ENCODE measurements at places on chromosomes 5 and 9.

GRCh38 chr9:33190021-33190705, 23.0 kb upstream of the B4GALT1 start:
- DNase-seq, result no peak

- DNase-seq, result no peak
Observed at GRCh38 chr5:57184322-57184721, 10.5 kb downstream of the GPBP1 start.

DNA sequence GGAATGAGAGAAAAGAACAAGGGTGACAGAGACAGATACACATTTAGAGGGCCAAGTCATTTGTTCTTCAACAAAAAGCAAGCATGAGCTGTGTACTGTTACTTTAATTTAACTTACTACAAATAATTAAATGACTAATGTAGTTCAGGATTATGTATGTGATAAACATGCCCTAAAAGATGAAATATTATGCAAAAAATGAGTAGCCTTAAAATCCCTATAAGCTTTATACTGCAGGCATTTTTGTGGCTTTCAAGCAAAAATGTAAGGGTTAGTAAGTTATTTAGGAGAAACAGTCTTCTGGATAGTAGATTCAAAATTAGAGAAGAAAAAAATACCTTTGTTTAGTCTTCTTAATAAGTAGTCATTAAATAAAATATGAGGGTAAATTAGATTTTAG, 431.2 kb downstream of the CSNK1G3 start:
- DNase-seq, result no peak

DNA sequence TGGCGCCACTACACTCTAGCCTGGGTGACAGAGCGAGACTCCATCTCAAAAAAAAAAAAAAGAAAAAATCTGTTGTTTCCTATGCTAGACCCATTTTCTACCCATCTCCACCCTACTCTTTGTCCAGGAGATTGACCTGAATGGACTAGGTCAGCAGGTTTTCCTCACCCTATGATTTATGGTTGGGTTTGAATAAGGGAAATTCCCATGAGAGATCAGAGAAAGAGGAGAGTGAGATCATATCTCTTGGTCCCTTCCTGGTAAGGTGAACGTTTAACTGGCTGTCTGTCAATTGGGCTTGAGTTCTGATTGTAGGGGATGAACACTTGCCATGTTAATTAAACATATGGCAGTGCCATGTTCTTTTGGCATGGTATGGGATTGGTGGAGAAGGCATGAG, 387.4 kb downstream of the MAN2A1 start:
- DNase-seq, result no peak

GRCh38 chr5:81558188-81558587, 164.3 kb upstream of the ACOT12 start:
- DNase-seq, result no peak

GRCh38 chr9:76835571-76836283, 70.2 kb downstream of the PRUNE2 start:
- peak; percentile 22 for DNase-seq

DNA sequence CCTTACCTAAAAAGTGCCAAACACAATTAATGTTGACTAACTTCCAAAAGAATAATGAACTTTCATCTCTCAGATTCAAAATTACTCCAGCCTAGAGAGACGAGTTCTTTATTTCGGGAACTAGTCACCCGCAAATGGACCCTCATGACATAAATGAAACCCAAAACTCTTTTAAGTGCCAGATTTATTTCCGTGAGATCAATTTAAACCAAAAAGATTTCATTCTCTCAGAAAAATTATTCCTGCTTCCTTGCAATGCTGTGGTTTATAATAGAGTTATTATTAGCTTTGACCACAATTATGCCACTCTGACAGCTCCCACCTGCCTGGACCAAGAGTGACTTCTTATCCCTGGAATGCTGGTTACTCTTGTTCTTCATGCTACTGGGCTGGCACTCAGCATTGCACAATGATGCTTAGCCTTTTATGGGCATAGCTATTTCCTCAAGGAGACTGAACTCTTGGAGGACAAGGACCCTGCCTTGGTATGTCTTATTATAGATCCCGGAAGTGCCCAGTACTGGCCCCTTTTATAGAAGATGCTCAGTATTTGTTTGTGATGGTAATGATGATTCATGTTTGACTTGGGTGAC, 183.5 kb downstream of the SNX18 start:
- no peak for DNase-seq

DNA sequence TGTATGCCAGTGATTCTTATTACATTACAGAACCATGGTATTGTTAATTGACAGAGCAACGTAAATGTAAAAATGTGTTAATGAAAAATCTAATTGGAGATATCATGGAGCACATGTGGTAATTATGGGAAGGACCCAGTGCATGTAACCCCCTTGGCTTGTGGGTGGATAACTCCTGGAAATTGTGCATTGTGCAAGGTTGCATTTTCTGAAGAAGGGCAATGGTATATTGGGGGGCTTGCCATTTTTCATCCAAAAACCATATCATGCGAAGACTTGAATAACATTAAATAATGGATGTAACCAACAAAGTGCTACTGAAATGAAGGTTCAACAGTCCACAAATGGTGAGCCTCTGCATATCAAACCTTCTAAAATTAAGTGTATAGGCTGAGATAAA, 47.6 kb downstream of the BASP1 start:
- DNase-seq, result no peak

- DNase-seq, result no peak
Observed at GRCh38 chr9:6049798-6050197, 34.4 kb upstream of the RANBP6 start.

GRCh38 chr5:56359809-56360685, 126.9 kb upstream of the ANKRD55 start:
- DNase-seq, result no peak

DNA sequence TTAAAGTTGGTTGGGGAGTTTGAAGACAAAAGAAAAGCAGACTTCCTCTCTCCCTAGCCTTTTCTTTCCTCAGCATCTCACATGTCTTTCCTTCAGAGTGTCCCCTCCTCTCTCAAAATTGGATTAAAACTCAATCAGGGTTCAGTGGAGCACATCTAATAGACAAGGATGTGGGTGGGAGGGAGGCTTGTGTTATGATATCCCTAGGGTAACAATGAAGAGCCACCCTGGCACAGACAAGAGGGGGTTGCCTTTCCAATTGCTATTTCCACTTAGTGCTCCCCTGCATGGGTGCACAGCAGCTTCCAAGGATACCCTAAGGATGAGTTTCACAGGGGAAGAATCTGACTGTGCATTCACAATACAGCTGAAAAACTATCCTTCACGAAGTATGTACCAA, 585.2 kb upstream of the C9orf72 start:
- DNase-seq, result no peak

GRCh38 chr9:93028448-93029006, 30.0 kb upstream of the SUSD3 start:
- no peak for DNase-seq

DNA sequence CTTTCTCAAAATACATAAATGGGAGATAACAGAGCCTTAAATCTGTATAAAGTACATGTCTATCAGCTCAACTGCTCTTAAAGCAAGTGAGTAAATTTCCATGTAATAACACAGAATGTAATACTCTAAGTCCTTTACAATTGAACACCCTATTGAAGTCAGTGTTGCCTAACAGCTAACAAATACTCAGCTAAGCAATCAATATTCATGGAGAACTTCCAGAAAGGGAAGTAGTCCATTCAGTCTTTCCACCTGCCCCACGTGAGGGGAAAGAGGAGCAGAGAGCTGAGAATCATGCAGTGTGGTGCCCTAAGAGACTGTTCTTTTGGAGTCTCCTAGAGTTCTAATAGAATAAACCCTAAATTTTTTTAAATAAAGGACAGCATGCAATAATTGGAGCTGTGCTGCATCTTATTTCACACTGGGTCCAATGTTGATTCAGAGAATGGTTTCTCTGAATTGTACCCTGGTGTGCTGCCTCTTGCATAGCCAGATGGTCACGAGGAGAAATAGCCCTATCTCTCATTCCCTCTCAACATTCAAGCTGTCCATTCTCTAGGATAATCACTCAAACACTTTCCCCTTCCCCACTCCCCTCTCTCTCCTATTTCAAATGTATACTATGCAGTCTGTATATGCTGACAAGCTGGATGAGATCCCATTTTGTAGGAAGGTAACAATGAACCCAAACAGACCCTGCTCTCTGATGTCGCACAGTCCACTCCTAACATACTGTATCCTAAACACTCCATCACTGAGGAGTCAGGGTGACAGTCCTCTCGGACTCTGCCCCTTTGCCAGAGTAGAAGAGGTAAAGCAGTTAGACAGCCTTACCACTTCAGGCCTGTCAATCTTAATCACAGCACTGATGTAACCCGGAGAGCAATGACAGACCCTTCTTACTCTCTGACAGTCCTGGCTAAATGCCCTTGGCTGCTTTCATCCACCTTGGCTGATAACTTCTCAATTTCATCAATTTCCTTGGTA, 134.8 kb downstream of the EPB41L4A start:
- peak; percentile 20 for DNase-seq

GRCh38 chr5:55564721-55565120, 30.0 kb upstream of the PLPP1 start:
- DNase-seq, result no peak

DNA sequence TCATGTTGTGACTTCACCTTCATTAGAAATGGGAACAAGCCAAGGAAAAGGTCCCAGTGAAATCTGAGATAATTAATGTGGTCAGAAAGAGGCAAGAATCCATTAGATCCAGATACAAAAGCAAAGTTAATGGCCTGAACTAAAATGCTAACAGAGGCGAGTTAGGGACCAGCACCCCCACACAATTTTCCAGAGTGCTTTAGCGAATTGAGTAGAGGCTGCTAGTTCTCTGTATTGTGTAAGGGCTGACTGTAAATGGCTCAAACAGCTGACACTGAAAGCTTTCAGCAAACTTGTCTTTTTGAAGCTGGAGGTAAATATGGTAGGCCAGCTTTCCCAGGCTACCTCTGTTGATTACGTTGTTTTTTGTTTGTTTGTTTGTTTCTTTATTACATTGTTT, 75.5 kb downstream of the CSNK1A1 start:
- no peak for DNase-seq

GRCh38 chr9:114532561-114533237, 27.4 kb upstream of the WHRN start:
- no peak for DNase-seq

DNA sequence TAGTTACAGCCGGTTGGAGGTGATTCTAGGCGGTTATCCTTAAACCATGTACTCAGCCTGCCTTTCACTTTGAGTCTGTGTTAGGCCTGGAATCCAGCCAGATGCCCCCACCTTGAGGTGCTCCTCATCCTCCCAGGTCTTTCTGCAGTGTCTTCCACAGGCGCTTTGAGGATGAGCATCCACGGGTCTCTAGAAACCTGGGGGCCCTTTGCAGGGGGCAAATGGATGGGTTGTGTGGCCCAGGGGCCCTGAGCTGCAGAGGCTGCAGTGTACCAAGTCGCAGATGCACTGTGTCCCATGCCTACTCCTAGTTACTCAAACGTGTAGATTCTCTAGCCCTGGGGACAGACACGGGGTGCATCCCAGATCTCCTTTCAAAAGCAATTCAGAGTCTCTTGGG, 242.1 kb upstream of the IRX1 start:
- no peak for DNase-seq

DNA sequence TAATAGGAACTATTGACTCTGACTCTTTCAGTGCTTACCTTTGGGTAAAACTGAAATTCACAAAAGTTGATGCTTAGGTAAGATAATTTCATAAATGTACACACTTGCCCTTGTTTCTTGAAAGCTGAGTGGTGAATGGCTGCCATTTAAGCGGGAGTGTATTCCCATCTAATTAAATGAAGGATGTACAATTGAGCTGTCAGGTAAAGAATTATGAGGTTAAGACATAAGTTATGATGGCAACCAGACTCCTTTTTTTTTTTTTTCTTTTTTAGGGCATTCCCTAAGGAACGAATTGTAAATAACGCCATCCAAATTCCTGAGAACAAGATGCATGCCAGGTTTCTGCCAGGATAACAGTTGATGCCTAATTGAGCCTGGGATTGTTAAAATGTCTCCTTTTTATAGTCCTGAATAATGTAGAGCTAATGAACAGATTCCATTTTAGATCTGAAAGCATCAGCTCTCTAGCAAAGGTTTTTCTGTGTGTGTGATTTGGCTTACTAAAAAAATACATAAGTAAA, 199.7 kb downstream of the ISL1 start:
- DNase-seq, result no peak

Measured in NCI-H510A treated with DMSO at 0.1 percent for 48 hours (cell line).